ENCODE measurements at places on chromosomes 1 and 21.

DNA sequence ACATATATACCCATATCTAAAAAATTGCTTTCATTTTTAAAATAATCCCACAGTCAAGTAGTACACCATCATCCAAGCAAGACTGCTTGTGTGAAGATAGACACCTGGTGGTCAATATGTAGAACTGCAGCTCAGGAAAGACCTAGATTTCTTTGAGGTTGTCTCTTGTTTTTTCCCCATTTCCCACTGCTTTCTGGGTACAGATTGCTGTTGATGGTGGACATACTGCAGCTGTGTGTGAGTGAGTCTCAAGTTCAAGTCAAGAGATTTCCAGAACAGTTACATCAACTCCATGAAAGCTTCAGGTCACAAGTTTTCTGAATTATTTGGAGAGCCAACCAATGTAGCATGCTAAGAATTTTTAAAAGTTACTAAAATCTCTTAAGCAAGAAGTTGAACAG, 306.4 kb downstream of the DUSP10 start:
- DNase-seq, result no peak

- no peak for DNase-seq
Observed at GRCh38 chr1:232383455-232384123, 246.3 kb downstream of the SIPA1L2 start.

GRCh38 chr1:68819190-68819829, 322.4 kb upstream of the DEPDC1 start:
- DNase-seq, result no peak

GRCh38 chr1:181768930-181769280, 285.6 kb downstream of the CACNA1E start:
- no peak for DNase-seq

DNA sequence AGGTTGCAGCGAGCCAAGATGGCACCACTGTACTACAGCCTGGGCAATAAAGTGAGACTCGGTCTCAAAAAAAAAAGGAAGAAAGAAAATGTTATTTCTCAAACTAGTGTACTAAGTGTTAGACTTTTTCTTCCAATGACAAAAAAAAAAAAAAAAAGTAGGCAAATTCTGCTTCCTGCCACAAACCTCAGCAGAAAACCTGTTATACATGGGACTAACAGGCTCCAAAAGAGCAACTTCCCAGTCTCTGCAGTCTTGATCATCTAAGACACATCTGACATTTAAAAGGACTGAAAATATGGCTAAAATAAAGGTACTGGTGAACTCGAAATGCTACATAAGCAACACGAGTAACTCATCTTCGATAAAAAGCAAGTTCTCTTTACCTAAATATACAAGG, 59.6 kb downstream of the HSF2BP start:
- no peak for DNase-seq

DNA sequence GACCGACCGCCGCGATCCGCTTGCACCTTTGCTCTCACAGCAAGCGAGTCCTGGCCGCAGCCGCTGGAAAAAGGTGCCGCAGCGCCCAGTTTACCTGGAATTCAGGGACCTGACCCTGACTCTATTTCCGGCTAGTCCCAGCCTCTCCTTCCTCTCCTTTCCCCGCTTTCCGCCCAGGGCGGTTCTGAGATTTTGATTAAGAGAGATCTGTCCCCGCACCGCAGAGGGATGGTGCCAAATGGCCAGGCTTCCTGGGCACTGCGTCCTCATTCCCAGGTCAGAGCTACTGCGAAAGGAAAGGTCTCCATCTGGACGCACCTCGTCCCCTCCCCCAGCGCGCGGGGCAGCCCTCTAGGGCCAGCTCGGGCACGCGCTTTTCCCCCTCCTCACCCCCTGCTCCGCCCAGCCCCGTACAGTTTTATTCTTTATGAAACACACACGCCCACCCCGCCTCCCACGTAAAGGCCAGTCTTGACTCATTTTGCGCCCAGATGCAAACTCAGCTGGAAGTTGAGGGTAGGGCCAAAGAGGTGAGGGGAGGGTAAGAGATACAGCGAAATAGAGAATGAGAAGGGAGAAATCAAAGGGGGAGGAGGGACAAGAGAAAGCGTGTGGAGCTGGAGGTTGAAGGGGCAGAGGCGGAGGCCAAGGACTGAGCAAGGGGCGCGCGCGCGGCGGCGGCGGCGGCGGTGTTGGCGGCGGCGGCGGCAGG, 411.8 kb upstream of the ESRRG start:
- no peak for DNase-seq

- no peak for DNase-seq
Observed at GRCh38 chr1:22728751-22729399, 18.2 kb downstream of the EPHB2 start.

DNA sequence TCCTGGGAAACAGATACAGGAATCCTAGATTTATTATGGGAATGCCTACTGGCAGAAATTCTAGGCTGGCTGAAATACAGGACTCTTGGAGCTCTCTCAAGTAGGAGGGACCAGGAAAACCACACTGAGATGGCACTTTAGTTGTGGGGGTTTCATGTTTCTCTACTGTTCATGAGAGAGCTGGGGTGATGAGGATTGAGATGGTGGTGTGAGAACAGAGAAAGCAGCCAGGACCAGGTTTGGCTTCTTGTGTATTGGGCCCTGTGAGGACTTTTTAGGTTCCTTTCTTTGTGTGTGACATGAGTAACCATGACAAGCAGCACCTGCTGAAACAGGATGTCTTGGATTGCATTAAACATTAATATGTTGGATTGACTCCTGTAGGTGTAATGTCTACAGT, 4.9 kb downstream of the ARID1A start:
- no peak for DNase-seq

DNA sequence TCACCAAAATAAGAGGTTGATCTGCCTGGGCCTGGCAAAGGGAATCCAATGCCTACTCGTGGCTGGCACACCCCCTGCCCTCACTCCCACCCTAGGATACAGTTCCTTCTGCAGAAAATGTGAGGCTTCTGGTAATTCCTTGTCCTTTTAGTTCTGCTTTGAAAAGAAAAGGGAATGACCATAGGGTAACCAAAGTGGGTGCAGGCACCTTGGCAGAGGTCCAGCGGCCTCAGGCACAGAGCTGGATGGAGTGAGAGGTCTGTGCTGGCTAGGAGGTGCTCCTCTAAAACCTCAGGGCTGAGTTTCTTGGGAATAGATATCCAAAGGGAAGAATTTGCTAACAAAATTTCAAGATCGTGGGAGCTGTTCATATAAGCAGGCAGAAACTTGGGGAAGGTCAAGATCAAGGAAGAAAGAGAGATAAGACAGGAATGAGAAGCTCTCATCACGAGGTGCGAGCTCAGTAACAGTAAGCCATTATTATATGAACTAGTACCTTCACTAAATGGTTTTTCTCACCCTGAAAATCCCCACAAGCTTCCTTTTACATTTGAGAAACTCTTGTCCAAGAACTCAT, 293.1 kb upstream of the LYPLAL1 start:
- no peak for DNase-seq

DNA sequence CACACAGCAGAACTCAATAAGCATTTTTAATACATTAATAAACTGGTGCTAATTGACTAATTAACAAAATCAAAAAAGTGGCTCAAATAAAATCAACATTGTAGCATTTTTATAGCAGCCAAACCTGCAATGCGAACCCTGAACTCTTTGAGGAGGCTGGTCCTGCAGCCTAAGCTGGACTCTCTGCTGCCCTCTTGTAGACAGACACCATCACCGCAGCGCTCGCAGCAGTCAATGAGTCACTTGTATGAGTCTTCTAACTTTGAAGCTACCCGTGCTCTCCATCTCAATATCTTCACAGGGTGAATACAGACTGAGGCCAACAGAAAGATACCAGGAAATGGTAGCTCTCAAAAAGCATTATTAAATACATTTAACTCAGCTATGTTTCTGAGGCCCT, 9.7 kb upstream of the KRTAP7-1 start:
- DNase-seq, result no peak

- no peak for DNase-seq
Observed at GRCh38 chr1:55524006-55524405, 308.8 kb upstream of the USP24 start.

DNA sequence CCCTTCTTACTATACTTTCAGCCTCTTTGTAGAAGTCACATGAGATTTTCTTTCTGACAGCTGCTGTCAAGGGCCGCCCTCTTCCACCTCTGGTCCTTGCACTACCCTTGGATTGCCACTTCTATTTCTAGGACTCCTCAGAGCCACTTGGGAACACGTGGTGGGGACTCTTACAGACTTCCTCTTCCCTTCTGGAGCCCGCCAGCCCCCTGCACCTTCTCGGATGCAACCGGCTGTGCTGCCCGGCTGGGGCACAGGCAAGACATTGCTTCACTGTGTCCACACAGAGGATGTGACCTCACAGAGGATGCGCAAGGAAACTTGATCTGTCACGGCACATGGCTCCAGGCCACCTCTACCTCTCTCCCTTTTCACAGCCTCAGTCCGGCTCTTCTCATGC, 2.4 kb upstream of the IKBKE start:
- peak; percentile 36 for DNase-seq

DNA sequence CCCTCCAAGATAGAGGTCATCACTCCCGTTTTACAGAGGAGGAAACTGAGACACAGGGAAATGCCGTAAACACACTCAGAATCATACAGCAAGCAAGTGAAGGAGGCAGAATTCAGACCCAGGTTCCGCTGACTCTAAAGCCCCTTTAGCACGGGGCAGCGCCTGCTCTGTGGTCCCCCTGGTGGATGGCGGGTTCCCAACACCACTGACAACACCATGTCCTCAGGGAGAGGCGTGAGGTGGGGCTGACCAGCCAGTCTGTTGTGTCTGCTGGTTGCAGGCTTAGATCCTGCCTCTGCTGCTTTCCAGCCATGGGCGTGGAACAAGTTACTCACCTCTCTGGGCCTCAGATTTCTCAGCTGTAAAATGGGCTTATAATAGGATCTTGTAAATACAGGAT, 617.3 kb downstream of the MATN1 start:
- peak; percentile 27 for DNase-seq

GRCh38 chr1:185917646-185918045, 183.5 kb downstream of the HMCN1 start:
- DNase-seq, result no peak

GRCh38 chr1:37739222-37739621, 25.7 kb downstream of the EPHA10 start:
- no peak for DNase-seq

DNA sequence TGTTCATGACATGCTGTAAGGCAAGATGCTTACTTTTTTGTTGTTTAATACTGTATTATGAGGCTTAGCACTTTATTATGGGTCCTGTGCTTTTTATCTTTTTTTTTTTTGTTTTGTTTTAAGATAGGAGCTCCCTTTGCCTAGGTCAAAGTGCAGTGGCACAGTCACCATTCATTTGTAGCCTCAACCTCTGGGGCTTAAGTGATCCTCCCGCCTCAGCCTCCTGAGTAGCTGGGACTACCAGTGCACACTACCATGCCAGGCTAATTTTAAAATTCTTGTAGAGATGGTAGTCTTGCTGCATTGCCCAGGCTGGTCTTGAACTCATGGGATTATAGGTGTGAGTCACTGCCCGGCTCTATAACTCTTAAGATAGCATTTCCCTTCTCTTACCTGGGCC, 4.6 kb downstream of the UBAP2L start:
- no peak for DNase-seq

DNA sequence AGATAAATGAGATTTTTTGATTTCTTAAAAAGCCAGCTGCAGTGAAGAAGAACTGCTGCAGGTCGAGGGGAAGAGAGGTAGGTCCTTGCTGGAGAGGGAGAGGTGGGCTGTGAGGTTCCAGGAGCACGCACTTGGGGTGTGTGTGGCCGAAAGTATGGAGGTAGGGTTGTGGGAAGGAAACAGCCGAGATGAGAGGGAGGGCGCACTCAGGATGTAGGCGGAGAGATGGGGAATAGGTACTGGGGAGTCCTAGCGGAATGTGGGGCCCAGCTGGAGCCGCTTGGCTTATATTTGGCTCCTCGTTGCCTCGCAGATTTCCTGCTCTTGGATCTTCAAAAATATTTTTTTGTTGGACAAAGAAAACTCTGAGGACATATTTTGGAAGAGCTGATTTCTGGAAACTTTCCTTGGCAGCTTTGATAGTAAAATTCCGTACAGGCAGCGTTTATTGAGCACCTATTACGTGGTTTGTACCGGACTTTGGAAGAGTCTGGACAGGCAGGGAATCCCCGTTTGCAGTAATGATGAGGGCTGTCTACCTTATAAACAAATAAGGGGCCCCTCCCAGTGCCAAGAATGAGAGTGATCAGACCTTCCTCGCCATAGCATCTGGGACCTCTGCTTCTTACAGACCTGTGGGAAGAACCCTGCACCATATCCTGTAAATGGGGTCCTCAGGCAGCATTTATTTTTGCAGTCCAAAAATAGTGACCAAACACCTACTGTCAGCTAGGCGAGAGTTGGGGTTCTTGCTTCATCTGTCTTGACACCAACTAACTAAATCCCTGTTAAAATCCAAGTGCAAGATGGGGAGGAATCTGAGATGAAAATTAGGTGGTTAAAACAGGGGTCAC, 1.5 kb downstream of the LRRC8D start:
- peak; percentile 24 for DNase-seq

- DNase-seq, result no peak
Observed at GRCh38 chr1:19654386-19654785, 10.3 kb downstream of the NBL1 start.
